Muscle of arm (tissue), 14 donors: ENCODE measurements at places on chromosomes 3 and 15. TPM values are rescaled to one million over a fixed set of nuclear protein-coding genes. Genes with fewer than 3 reads are reported as not detected.

The EEFSEC gene
- 17.0 TPM for polyA plus RNA-seq

The TTLL3 gene
- 16.7 TPM for polyA plus RNA-seq

The LRRC31 gene
- not detected for polyA plus RNA-seq

The PLSCR2 gene
- not detected for polyA plus RNA-seq

The TMIE gene
- polyA plus RNA-seq = 0.82 TPM

The CCR1 gene
- 3.9 TPM for polyA plus RNA-seq

The DNASE1L3 gene
- 2.2 TPM for polyA plus RNA-seq

The FETUB gene
- 0.11 TPM for polyA plus RNA-seq

The LINGO1 gene
- 30.9 TPM for polyA plus RNA-seq

The C3orf85 gene
- polyA plus RNA-seq = not detected

The TFG gene
- polyA plus RNA-seq = not detected

The TGM4 gene
- 0.18 TPM for polyA plus RNA-seq

The IRAK2 gene
- 1.1 TPM for polyA plus RNA-seq

The SLITRK3 gene
- polyA plus RNA-seq = 0.39 TPM

The SI gene
- polyA plus RNA-seq = not detected
